AG04449 (cell line): ENCODE measurements at places on chromosomes 3 and 15.

- DNase-seq: no peak
These were observed 10.9 kb upstream of the GJD2 start for GRCh38 chr15:34765741-34766140.

DNA sequence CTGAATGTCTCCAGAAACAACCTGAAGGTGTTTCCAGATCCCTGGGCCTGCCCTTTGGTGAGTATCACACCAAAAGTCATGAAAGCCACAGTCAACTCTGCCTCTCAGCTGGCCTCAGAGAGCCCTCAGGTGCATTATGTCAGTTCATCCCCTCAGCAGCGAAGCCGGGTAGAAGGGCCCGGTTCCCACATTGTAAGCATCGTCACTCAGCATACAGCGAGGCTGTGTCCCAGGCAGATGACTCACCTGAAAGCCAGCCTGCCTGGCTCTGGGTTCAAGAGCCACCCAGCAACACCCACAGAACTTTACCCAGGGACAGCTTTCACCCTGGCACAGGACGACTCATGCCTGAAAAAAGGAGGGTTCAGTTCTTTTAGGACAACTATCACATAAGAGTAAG lies 91.6 kb downstream of the LRRK1 start:
- DNase-seq: no peak

- DNase-seq: peak; percentile 96
These were observed 43.0 kb upstream of the ABI3BP start for GRCh38 chr3:101036213-101036618.

DNA sequence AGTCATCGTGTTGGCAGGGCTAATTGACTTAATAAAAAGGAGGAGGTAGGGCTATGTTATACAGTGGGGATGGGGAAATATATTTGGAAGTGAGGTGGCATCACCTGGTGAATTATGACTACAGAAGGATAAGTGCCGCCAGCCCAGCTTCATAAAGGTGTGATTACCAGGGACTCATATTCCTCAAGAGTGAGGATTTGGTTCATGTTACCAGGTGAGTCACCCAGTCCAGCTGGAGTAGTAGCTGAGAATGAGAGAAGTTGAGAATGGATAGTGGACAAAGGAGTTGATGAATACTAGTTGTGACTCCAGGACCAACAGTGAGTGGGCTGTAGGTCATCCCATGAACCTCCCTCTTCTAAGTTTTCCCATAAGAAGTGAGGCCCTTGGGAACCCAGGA lies 143.0 kb upstream of the GALNT15 start:
- DNase-seq: no peak

DNA sequence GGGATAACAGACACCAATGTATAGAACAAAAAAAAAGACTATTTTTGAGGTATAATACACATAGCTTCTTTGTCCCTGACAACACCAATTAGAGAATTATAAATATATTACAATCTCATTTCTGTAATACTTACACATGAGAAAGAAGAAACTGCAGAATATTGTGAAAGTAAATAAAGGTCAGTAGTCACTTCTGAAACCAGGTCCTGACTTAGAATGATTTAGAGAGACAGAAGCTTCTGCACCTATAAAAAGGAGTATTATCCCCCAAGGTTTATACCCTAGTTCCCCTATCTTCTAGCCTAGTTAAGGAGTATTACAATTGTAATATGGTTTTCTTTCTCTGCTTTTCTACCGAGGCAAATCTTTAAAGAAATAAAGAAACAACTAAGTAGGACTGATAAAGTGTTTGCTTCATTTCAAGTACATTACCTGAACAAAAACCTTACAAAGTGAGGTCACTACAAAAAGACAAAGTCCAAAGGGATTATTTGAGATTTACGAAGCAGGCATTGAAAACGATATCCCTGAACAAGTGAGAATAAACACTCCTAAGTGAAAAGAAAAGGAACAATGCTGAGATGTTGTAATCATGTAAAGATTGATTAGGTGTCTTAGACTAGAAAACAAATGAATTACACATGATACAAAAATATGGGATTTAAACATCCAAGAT lies 103.0 kb downstream of the GBE1 start:
- DNase-seq: no peak

GRCh38 chr15:80404057-80404760 lies at the start of gene ARNT2:
TSS of gene ARNT2 (plus strand) at chr15:80404382. CDS start at chr15:80404516, 134 bp downstream.
- no peak for DNase-seq

DNA sequence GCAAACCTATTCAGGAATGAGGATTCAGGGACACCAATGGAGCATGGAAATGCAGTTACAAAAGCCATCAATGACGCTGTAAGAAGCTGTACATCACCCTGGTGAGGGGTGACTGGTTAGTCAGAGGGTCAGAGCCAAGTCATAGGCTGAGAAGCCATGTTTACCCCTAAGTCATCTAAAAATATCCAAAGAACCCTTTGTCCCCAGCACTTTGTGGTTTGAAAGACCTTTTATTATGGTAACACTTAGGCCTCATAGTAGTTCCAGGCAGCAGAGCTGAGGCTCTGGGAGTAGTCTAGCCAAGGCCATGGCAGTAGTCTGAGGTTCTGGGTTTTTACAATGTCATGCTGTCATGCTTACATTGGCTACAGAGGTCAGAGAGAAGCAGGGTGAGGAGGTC lies 131.2 kb downstream of the CTNNB1 start:
- no peak for DNase-seq

GRCh38 chr15:44385344-44385942 lies 42.0 kb upstream of the CTDSPL2 start:
- DNase-seq: no peak
